ACHN (cell line): ENCODE measurements at places on chromosomes 16 and 17.
A peak's percentile ranks its signal among the peaks of the same experiment; 100 is the strongest.

GRCh38 chr16:68528686-68529379 is 10.3 kb upstream of the ZFP90 start:
- DNase-seq: peak; percentile 78

- peak; percentile 55 for DNase-seq
Measured at GRCh38 chr17:66347661-66348514, 45.5 kb downstream of the PRKCA start.

- DNase-seq: peak; percentile 65
Measured at GRCh38 chr16:495127-495748, 32.3 kb upstream of the CAPN15 start.

- no peak for DNase-seq
Measured at GRCh38 chr16:56346131-56346890, 79.0 kb downstream of the AMFR start.

DNA sequence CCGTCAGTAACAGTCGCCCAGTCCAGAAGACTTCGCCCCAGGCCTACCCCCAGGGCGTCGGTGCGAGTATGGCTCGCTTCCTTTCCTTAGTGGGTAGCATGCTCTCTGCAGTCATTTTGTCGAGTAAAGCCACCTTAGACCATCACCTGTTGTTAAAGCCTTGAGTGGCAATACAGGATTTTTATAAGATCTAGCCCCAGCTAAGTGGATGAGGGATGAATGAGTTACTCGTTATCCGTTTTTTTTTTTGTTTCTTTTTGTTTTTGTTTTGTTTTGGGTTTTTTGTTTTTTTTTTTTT is 322 bp upstream of the KLHL11 start:
- DNase-seq: no peak

- DNase-seq: no peak
Measured at GRCh38 chr17:76561332-76561731, 21.5 kb downstream of the PRCD start.

DNA sequence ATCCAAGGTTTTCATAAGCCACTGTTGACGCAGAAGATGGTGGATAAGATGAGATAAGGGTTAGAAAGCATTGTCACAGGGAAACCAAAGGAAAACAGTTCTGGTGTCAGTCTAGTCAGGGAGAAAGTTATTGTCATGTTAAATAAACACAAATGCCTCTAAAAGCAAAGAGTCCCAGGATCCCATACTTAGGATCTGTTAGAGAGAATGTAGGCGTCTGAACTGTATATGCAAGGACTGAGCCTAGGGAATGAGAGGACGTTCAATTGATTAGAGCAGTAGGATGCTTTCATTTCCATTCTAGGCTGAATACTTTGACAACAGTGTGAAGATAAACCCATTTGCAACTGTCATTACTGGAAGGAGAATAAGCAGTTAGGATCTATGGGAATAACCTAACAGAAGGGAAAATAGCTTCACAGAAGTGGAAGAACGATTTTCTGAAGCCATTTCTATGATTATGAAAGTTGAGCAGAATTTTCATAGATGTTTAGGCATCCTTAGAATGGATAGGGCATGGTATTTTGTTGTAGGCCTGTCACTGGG is 1149.1 kb upstream of the CDH8 start:
- DNase-seq: no peak
